ENCODE measurements at places on chromosomes 2 and 18.

DNA sequence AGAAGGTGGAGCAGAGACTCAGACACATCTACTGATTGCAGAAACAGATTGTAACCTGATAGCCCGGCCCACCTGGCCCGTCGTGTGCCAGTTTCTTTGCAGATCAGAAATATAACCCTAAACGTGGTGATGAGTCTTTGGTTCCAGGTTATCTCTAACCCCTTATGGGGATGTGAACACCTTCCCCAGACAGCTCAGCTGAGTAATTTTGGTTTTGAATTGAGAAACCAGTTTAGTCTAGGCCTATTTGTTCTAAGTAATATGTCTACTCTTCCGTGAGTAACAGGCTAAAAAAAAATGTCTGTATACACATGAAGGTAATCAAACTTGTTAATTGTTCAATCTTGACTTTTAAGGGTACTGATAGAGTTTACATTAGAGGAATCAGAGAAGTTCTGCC is 35.7 kb downstream of the RASGRP3 start:
- DNase-seq = no peak

DNA sequence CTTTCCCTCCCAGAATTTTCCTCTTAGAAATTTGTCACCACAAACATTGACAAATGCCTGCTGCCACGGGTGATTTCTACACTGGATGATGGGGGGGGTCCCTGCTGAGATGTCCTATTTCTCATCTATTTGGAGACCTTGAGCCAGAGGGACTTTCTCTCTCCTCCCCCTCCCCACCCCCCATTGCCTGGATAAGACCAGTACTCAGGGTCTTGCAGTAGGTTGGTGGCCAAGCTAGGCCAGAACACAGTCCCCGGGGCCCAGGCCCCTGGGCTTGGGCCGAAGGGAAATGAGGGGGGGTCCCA is 560 bp upstream of the DUSP2 start:
- DNase-seq = no peak

DNA sequence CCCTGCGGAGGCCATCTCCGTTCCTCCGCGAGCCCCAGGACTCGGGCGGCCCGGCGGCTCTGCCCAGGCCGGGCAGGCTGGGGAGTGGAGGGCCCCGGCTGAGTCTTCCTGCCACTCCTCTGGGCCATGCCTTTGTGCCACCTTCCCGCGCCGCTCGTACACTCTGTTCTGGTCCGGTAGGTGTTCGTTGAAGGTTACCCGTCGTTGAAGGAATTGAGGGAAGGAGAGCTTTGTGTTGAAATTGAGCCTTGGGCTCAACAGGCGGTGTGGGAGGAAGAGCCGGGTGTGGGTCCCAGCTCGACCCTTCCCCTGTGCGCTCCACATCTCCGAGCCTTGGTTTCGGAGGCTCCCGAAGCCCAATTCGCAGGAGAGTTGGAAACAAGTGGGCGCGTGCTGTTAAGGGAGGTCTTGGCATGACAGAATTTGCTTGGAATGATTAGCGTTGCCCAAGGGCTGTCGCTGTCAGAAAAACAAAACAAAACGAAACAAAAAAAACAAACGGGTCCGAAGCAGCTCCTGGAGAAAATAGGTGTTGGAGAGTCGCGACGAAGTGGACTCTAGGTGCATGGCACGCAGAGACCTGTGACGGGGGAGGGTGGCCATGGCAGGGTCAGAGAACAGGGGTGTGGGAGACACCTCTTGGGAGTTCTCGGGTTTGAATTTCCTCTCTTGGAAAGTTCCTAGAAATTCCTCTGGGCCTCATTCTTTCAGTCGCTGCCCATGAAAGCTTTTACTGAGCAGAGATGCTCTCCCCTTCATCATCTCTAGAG is 1.2 kb upstream of the MZT2A start:
- DNase-seq = peak; percentile 7

DNA sequence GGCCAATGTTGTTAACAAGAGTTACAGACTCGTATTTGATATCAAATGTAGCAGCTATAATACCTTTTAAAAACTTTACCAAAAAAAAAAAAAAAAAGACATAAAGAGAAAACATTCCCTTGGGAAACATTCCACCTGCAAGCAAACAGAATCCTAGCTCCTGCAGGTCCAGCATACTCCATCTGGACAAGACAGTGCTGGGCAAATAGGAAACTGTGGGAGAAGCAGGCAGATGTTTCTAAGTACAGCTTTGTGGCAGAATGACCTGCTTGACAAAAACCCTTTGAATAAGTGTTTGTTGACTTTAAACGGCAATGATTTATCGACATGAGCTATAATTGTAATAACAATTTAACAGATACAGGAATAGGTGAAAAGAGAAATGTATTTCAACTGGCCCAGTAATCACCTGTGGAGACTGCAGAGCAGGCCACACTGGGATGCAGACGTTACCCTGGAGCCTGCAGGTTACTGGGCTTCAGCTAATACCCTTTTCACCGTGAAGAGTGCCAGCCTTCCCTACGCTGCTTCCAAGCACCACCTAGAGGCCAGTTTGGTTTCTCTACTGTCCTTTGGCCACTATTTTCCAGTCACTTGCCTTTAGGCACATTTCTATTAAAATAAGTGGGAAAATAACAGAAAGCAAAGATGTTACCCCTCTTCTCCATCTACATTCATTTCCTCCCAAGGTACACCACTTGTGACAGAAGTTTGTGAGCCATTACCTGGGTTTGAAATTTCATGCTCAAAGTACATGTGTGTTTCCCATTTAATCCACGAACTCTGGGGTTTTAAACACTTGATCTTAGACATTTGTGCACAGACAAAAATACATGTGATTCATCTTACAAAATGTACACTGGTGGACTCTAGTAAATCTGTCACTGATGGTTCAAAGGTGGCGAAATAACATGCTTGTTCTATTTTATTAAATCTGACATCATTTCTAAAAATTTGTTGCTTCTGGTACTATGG is 96.9 kb upstream of the ZNF397 start:
- DNase-seq = peak; percentile 54

DNA sequence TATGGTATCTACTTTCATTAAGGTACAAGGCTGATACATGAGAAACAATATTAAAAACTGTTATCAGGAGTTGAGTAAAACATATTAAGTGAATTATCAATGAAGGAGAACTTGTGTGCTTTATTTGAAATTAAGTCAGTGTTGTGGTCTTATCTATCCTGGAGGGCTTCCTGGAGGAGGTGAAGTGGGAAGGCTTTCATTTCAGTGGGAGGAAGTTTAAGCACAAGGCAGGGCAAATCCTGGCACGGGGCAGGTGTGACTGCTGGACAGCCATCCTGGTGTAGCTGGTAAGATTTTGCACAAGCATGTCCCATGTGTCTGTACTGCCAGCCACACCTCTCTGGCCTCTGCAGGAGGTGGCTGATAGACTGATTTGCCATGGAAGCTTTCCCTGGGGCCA is 159.7 kb upstream of the SKOR2 start:
- DNase-seq = no peak

DNA sequence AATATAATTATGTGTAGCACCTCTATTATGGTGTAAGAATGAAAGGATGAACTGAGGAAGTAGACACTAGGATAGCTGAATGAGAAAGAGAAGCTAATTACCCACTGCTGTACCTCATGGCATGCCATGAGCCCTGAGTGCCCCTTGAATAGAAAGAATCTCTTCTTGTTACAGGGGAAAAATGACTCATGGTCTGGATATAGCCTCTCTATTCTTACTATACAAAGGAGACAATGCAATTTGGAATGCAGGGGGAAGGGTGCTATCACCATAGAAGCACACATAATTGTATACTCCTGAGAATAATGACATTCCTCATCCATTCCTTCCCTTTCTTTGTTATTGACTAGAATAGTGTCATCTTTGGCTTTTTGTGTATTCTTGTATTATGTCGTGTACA is 385.2 kb downstream of the CDH7 start:
- DNase-seq = no peak

DNA sequence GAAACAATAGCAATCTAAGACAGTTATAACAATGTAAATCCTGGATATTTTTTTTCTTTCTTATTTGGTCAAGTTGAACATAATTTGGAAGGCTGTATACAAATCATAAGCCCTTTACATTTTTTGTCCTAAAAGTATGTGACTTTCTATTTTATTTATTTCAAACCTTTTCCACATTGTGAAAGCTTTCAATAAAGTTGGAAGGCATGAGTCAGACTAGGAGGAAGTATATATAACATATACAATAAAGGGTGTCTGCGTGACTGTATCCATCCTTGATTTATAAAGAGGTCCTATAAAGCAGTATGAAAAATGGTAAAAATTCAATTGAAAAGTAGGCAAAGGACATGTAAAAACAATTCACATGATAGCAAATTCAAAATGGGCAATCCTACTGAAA is 44.4 kb downstream of the CRACDL start:
- no peak for DNase-seq

- peak; percentile 2 for DNase-seq
Observed at GRCh38 chr2:98634406-98635092, 26.2 kb downstream of the UNC50 start.

DNA sequence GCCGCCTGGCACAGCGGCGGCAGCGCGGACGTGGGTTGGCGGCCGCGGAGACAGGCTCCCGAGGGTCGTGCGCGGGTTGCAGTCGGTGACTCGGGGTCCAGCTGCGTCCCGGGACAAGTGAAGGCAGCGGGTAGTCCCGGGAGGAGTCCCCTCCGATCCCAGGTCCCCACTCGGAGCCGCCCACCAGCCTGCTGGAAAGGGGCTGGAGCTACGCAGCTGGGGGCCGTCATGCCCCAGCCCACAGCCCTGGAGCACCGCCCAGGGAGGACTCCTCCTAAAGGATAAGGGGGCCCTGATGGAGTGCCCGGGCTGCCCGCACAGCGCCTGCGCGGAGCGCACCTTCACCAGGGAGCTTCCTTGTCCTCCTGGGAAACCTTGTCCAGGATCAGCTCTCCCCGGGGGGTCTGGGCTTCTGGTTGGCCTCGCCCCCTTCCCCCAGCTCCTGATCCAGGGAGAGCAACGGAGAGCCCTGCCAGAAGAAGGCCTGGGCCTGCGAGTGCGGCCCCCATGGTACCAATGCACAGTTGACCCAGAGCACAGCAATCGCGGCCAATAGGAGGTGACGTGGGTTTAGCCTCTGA is 25.9 kb upstream of the ALPP start:
- no peak for DNase-seq

DNA sequence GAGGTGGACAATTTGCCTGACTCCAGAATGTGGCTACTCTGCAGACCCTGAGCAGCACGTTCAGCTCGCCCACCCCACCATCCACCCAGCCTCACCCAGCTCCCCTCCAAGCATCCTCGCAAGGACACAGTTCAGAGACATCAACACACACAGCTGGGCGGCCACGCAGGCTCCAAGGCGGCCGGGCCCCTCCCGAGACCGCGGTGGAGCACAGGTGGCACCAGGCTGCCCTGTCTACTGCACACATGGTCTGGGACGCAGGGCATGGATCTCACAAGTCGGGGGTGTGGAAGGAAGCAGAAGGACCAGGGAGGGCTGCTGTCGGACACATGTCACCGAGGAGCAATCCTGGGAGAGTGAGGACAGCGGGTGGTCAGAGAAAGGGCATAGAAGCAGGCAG is 36.2 kb downstream of the AQP12A start:
- no peak for DNase-seq

GRCh38 chr2:128495996-128496547 is 177.4 kb upstream of the HS6ST1 start:
- DNase-seq = no peak

GRCh38 chr2:188893972-188894371 is 80.2 kb upstream of the COL3A1 start:
- DNase-seq = no peak

- DNase-seq = no peak
Observed at GRCh38 chr2:176142281-176142680, 9.1 kb upstream of the HOXD4 start.

GRCh38 chr2:189022492-189022891 is 48.3 kb downstream of the COL3A1 start:
- DNase-seq = no peak

- DNase-seq = no peak
Observed at GRCh38 chr18:47926101-47926850, 4.2 kb downstream of the SMAD2 start.

- DNase-seq = peak; percentile 93
Observed at GRCh38 chr2:199459286-199460100, 1.8 kb upstream of the SATB2 start.

GRCh38 chr2:241777170-241777685 is 606 bp downstream of the GAL3ST2 start:
- DNase-seq = no peak

GRCh38 chr2:194867328-194867727 is 789.7 kb upstream of the SLC39A10 start:
- DNase-seq = no peak

GRCh38 chr2:11156396-11157075 is 1.3 kb downstream of the SLC66A3 start:
- no peak for DNase-seq

- no peak for DNase-seq
Observed at GRCh38 chr18:26791676-26792075, 73.8 kb downstream of the AQP4 start.

- DNase-seq = no peak
Observed at GRCh38 chr2:1515986-1516797, 102.9 kb downstream of the TPO start.

DNA sequence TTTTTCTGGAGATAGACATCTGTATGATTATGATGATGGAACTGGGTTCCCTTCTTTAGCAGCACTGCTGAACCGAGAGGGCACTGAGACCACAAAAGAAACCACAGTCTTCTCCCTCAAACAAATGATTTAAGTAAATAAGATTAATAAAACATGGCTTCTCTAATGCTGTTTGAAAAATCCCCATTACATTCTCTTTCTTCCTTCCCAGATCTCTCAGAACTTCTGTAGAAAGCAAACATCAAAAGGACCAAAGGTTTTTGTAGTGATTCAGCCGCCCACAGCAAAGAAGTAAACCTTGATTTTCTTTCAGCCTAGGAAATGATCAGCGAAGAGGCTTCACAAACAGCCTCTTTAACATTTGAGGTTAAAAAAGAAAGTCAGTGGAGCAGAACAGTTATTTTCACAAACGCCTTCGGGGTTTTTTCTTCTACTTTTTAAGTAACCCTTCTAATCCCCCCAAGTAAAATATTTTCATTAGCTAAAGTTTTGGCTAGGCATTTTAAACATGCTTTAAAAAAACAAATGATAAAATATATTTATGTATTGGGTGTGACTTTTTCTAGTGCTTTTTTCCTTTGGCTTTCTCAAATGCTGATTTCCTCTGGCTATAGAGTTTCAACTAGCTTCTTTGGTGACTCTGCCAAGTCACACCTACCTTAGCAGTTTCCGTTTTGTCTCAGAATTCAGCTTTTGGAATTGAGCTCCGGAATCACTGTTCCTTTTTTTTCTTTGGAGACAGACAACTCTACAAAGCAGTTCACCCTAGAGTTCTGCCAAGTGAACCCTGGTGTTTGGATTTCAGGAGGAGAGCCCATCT is 89.6 kb downstream of the UPP2 start:
- DNase-seq = peak; percentile 20
